ENCODE measurements at places on chromosomes 3 and 15. TPM values are rescaled to one million over a fixed set of nuclear protein-coding genes. Genes with fewer than 3 reads are reported as not detected.

Gene C3orf22
- polyA plus RNA-seq = 0.14 TPM

Gene NANOGP8
- not detected for polyA plus RNA-seq

- no peak for DNase-seq
Measured at GRCh38 chr15:25803036-25803435, 60.1 kb downstream of the ATP10A start.

Gene LMCD1
- polyA plus RNA-seq = 31.9 TPM

GRCh38 chr15:78069052-78069414 lies 8.5 kb downstream of the TBC1D2B start:
- no peak for DNase-seq

Gene TADA3
- 66.1 TPM for polyA plus RNA-seq

DNA sequence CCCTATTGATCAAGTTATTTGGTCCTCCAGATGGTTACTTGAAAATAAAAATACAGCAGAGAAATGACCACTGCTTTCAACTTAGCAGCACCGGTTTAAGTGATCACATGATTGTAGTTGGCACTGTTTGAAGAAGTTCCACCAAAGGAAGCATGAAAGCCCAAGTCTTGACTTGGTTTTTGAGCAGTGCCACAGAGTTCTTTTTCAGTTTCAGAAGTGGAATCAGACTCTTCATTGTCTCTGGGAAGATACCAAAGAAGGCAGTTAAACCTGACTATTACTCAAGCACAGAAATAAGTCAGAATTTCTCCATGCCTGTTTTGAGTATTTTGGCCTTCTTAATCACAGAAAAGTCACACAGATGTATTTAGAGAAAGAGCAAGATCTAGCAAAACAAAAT lies 66.7 kb downstream of the BBX start:
- DNase-seq = no peak

GRCh38 chr3:112629425-112629824 lies 11.5 kb downstream of the CCDC80 start:
- no peak for DNase-seq

Gene AGTR1
- polyA plus RNA-seq = 17.7 TPM

- no peak for DNase-seq
Measured at GRCh38 chr3:71649757-71650156, 66.2 kb upstream of the FOXP1 start.

DNA sequence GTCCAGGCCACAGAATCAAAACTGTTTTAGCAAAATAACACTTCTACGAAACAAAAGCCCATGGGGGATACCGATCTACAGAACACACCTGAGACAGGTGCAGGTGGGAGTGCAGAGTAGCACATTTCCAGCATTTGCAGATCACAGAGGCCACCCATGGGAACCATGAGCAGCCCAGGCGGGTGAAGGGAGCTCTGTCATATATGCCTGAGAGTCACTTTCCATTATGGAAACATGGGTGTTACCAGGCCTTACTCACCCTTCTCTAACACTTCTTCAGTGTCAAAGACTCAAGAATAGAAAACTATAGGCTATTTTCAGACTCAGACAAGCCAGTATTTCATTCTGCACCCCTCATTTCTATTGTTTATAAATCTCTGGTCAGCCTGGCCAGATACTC lies 3.5 kb downstream of the PLA1A start:
- DNase-seq = no peak

GRCh38 chr15:91223863-91224262 lies 123.8 kb downstream of the SV2B start:
- DNase-seq = no peak

GRCh38 chr15:78167227-78167888 lies 18.2 kb downstream of the IDH3A start:
- DNase-seq = no peak

Gene ZIC1
- not detected for polyA plus RNA-seq

DNA sequence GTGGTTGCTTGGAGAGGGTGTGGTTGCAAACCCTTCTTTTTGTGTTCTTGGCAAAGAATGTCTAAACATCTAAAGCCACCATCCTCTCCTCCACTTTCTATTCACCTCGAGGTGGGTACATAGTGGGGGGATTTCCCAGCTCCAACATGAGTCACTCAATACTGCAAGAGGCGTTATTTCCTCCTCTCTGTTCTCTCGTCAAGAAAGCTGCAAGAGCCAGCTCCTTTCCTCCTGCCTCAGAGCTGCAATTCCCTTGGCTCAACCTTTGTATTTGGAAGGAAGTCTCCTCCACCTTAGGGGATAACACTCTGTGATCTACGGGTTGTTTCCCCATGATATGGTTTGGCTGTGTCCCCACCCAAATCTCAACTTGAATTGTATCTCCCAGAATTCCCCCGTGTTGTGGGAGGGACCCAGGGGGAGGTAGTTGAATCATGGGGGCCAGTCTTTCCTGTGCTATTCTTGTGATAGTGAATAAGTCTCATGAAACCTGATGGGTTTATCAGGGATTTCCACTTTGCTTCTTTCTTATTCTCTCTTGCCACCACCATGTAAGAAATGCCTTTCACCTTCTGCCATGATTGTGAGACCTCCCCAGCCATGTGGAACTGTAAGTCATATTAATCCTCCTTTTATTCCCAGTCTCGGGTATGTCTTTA lies 138.4 kb downstream of the PLCL2 start:
- DNase-seq = no peak

GRCh38 chr3:173078525-173078924 lies 62.5 kb downstream of the SPATA16 start:
- no peak for DNase-seq

Gene CNTN6
- polyA plus RNA-seq = 1.8 TPM

- DNase-seq = no peak
Measured at GRCh38 chr15:51879555-51879954, 50.1 kb downstream of the TMOD3 start.

DNA sequence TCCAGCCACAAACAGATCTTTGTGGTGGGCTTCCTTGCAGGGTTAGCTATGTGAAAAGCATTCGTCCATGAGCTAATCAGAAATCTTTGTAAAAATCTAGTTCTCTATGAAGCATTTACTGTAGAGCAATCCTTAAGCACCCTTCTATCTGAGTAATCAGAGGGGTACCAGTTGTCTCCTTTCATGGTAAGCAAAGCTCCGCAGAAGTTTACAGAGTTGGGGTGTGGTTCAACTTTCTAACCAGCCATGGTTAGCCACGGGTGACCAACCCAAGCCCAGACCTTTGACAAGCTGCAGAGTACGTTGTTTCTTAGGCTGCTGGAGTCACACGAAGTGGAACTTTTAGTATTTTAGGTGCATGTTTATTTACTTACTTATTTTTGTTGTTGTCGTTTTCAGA lies 77.4 kb downstream of the FLNB start:
- DNase-seq = no peak

Gene TNNC1
- 7.6 TPM for polyA plus RNA-seq

Gene GRIP2
- 0.81 TPM for polyA plus RNA-seq

DNA sequence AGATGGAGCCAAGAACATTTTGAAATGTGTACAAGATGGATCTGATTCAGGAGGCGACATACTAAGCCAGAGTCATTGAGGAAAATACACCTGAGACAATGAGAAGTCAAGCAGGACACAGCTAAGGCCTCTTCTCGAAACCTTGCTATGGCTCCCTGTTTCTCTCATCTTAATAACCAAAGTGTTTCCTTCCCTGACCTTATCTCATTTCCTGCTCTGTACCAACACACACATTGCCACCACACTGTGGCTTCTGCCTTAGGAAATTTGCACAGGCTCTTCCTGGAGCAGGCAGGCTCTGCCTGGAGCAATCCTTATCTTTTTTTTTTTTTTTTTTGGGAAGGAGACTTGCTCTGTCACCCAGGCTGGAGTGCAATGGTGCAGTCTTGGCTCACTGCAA lies 36.6 kb downstream of the OXSM start:
- no peak for DNase-seq

- no peak for DNase-seq
Measured at GRCh38 chr3:51146781-51147180, 238.3 kb upstream of the MANF start.

DNA sequence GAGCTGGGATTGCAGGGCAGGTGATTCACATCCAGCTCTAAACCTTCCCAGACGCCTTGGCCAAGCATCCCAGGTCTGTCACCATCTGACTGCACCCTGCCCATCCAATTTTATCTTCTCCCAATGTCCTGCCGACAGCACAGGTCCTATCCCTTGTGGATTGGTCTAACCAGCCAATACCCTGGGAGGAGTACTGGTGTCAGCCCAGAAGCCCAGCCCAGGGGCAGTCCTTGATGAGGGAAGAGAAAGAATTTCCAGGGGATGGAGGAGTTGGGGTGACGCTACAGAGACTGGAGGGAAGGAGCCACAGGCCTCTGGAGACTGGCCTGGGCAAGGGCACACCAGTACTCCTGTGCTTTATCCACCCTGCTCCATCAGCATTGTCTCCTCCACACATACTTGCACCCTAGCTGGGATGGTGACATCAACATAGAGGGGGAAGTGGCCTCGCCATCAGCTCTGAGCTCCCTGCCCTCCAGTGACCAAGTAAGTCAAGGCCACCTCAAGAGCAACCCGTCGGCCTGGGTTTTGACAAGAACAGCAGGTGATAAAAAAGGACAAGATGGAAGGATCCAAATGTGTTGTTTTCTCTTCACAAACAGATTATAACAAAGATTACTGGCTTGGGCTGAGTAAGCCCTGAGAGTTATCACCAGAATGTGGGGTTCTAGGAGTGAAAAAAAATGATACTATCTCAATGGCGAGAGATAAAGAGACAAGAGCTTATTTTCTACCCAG lies 114.6 kb downstream of the AQP9 start:
- no peak for DNase-seq

- DNase-seq = no peak
Measured at GRCh38 chr3:117398141-117398899, 688.7 kb downstream of the TUSC7 start.

Gene DNAH12
- polyA plus RNA-seq = 1.9 TPM

GRCh38 chr3:10116138-10116460 lies 624 bp downstream of the BRK1 start:
- DNase-seq = peak; percentile 0

DNA sequence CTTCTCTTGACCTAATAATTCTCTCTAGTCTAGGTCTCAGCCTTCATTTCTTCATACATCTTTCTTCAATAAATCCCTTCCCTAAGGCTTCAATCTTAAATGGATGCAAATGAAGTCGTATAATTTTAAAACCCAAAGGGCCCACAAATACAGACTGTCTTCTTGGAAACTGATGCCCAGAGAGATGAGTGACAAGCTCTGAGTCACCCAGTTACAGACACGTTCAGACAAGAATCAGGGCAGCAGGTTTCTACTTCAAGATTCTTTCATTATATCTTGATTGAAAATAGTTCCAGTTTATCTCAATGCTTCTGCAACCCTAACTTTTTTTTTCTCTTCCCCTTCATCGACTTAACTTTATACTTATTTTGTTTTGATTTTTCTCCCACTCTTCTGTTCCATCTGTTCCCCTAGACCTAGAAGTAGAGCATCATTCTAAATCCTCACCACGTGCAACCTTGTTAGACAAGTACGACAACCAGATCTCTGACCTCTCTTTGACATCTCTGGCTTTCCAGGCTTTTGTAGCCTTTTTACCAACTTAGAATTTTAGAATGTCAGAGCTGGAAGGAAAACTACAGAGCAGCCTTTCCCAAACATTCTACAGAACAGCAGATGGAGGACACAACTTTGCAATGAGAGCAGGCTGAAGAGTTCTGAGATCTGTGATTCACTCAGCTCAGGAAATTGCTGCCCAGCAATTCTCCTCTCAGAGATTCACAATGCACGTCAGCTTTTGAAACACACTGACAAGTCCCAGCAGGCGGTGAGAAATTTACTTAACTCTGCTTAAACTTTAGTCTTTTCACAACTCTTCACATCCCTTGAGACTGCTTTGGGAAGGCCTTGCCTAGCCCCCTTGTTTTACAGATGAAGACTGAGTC lies 25.3 kb downstream of the NCEH1 start:
- no peak for DNase-seq

Gene PLSCR5
- polyA plus RNA-seq = not detected

DNA sequence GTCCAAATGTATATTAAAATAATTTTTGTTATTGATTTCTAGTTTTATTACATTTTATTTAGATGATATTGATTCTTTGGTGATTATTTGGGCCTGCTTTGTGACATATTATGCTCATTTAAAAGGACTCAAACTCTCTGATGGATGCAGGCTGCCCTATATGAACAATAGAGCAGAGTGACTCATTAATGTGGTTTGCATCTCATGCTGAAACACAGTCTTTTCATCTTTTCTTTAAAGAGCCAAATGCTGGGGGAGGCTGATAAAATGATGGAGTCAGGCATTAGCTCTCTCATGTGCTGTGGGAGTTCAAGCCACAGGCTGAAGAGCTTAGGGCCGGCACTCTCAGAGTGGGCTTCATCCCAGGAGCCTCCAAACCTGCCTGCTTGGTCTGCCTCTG lies 7.2 kb downstream of the PLA1A start:
- no peak for DNase-seq

Gene SLC24A1
- 18.5 TPM for polyA plus RNA-seq

Gene RTP1
- not detected for polyA plus RNA-seq

DNA sequence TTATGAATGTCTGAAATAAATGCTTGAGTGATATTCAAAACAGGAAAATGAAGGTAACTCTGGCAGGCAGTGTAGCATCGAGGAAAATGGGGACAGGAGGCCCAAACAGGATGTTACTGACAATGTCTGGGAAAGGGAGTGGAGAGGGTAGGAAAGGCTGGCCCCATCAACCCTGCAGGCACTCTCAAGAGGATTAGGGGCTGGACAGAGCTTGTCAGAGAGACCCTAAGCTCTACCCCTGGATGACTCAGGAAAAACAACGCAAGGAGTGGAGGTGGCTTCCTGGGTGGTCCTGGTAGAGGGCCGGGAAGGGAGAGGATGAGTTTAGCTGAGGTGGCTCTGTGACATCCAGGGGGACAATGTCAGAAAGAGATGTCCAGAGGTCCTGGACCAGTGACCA lies 106.0 kb downstream of the RYK start:
- no peak for DNase-seq

DNA sequence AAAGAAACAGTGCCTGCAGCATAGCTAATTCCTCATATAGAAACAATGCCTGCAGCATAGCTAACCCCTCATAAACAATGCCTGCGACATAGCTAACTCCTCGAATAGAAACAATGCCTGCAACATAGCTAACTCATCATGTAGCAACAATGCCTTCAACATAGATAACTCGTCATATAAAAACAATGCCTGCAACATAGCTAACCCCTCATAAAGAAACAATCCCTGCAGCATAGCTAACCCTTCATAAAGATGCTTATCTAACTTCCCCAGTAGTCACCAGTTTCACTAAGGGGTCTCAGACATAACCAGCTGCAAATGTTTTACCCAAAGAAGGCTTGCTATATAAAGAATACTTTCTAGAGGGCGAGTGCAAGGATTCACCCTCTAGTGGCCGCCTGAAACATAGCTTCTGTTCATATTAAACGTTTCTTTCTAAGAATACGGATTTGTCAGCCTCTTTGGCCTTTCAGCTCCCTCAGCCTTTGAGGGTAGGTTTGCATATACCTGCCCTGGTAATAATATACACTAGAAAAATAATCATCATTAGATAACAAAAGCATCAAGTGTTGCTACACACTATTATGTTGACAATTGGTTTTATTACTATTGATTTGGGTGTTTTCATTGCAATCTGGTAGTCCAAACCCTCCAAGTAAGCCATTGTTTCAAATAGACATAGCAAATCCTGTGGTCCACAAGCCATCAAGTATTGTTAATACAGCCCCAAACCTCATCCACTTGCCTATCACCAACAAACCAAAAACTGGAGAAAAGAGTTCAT lies 44.4 kb upstream of the FAN1 start:
- DNase-seq = no peak
